ENCODE measurements at places on chromosomes 13 and 19.

- DNase-seq = no peak
Measured at GRCh38 chr13:112072534-112073244, 5.7 kb downstream of the SOX1 start.

DNA sequence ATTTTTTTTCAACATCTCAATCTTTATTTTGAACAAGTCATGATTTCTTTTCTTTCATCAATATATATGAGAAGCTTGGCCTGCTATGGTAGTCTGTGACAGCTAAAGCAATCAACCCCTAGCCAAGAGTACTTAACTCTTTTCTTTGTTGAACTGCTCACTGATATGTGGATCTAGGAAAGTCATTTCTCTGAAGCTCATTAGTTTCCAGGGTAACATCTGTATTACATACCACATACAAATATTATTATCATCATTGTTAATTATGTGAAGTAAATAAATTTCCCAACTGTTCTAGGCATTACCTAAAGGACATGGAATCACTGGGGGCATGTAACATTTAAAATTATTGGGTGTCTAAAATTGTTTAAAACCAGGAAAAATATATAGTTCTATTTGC lies 267.3 kb downstream of the DCT start:
- no peak for DNase-seq

DNA sequence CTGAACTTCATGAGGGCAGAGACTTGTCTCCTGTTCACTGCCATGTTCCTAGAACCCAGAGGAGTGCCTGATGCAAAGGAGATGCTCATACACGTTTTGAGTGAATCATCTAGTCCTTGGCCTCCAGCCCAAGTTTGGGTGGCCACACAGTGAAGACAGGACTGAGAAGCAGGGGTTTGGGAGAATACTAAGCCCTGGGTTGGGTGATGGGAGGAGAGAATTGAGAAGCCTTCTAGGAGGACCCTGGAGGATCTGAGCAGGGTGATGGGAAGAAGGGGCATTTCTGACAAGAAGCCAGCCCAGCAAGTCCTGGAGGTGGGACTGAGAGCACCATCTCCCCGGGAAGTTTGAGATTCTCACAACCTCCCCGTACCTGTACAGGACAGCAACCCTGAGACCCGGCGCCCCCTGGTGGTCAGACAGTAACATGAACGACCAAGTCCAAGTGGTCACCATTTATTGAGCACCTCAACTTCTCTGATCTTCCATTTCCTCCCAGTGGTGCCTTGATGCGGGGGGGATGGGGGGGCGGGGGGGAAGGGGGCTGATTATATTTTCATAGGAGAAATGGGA lies 11.0 kb downstream of the CTU1 start:
- DNase-seq = no peak

GRCh38 chr13:112734696-112735547 lies 45.1 kb downstream of the ATP11A start:
- no peak for DNase-seq

DNA sequence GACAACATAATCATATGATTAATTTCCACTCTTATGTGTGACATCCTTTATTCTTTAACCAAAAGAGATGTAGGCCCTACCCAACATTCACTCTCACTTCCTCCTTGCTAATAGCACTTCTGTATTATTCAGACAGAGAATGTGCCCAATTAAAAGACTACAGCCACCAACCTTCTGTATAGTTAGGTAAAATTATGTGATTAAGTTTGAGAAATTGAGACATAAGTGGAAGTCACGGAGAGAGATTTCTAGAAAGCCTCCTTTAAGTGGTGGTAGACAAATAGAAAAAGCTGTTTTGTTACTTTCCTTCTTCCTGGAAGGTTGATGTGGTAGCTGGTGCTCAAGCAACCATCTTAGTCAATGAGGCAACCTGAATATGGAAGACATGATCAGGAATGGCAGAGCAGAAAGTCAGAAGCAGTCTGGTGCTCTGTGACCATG lies 14.8 kb downstream of the EPSTI1 start:
- DNase-seq = no peak

- DNase-seq = no peak
Measured at GRCh38 chr19:47805313-47805712, 962 bp upstream of the TPRX1 start.
